ENCODE measurements at places on chromosomes 13 and 19.

DNA sequence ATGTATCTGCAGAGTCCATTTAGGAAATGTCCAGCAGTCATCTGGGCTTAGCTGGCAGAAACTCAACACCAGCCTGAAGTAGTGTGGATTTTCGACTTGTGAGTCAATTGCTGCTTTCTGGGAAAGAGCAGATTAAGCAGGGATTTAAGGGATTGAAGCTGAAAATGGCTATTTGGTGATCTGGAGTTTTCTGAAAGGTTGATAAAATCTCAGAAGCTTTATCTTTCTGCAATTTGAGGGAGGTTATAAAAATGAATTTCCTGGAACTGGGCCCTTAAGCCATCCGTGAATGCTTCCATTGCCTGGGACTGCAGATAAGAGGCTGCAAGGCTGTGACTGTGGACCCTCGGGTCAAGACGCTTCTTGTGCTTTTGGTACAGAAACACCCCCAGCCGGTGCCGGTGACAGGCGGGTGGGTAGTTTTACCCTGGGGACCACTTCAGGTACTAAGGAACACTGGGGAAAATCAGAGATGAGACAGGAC, 61.5 kb downstream of the COL4A1 start:
- no peak for DNase-seq

DNA sequence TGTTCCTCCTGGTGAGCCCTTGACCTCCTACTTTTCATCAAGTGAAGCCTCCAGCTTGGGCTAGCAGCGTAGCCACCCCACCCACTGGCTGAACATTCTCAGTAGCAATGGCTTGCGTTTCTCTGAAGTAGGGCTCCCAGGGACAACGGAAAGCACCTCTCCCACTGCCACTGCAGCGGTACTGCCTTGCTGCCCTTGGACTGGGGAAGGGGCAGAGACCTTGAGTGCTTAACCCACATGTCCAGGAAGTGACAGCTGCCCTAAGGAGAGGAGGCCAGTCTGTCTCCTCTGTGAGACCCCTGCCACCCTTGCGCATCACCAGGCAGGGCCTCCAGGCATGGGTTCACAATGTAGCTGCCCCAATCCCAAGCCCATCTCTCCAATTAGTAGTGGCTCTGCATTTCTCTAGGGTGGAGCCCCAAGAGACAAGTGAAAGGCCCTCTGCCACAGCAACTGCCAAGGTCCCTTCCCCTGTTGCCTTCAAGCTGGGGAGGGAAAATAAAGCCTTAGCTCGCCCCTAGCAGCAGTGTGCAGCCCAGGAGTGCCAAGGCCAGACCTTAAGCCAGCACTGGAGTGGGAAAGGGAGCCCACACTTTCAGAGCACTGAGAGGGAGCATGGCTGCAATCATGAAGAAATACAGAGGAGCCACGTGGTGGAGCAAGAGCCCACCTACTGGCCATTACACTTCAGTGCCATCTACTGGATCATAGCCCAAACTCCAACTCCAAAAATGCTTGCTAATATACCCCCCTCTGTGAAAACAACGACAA, 175.9 kb upstream of the TRPC4 start:
- DNase-seq, result no peak

DNA sequence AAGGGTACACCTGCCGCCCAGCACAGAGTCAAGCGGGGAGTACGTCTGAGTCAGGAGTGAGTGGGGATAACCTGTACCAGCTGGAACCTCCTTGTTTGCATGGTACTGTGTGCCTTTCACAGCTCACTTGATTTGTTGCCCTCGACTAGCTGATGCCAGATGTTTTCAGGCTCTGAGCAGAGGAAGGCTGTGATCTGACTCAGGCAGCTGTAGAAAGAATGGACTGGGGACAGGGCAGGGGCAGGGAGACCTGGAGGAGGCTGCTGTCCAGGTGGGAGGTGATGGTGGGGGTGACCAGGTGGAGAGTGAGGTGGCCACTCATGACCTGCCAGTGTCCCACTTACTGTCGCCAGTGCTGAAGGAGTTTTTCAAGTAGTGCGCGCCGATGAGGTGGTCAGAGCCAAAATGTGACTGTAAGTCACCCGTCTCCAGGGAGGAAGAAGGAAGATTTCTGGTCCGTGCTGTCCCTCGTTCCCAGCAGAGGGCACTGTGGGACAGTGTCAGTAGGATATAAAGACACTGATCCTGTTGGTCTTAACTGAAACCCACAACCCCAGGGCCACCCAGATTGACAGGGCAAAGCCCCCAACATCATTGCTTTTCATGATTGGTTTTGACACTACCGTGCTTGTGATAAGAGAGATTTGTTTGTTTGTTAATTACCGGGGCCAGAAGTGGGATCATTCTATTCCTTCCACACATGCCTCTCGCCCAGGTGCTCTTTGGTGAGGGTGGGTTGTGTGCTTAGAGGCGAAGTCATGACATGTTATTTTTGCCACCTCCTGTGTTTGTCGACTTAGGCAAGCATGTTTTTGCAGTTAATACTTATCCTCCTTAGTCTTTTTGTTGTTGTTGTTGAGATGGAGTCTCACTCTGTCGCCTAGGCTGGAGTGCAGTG, 128.4 kb downstream of the DPF1 start:
- peak; percentile 6 for DNase-seq

DNA sequence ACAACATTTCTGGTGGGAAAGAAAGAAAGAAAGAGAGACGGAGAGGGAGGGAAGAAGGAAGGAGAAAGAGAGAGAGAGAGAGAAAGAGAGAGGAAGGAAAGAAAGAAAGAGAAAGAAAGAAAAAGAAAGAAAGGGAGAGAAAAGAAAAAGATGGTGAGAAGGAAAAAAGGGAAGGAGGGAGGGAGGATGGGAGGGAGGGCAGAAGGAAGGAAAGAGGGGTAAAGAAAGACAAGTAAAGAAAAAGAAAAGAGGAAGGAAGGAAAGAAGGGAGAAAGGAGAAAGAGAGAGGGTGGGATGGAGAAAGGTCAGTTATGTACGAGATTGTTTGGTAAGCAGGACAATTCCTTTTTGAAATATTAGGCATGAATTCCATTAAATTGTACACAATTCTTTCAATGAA, 145.3 kb downstream of the SPRY2 start:
- no peak for DNase-seq

DNA sequence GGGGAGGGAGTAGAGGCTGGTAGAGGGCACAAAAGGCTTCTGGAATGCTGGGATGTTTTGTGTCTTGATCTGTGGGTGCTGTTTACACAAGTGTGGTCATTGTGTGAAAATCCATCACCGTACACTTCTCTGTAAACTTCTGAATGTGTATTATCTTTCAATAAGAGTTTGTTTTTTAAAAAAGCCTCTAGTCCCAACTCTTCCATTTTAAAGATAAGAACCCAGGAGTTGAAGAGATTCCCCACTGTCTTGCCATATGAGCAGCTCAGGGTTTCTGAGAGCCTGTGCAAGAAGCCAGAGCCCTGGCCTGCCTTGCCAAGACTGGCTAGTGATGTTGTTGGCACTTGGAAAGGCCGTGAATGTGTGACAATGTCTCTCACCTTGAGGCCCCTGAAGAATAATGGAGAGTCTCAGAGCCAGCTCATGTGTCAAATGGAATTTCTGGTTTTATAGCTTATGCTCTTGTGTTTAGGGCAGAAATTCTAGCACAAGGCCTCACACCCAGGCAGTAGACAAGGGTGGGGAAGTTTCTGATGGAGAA, 57.5 kb upstream of the NPAS1 start:
- no peak for DNase-seq

GRCh38 chr19:40216013-40216776, 2.0 kb downstream of the TTC9B start:
- DNase-seq, result no peak

DNA sequence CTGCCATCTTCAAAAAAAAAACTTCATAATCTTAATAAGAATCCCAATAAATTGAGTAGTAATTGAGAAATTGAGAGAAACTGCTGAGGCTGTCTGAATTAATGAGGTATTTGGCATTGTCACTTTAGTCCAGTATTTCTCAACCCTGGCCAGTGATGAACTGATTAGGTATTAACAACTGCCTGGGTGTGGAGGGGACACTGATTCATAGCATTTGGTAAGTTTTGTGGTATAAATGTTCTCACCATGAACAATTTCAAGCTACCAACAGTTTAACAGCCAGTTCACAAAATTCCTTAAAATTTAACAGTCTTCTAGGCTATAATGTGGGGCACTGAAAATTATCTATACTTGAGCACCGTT, 18.3 kb downstream of the GPC6 start:
- no peak for DNase-seq

DNA sequence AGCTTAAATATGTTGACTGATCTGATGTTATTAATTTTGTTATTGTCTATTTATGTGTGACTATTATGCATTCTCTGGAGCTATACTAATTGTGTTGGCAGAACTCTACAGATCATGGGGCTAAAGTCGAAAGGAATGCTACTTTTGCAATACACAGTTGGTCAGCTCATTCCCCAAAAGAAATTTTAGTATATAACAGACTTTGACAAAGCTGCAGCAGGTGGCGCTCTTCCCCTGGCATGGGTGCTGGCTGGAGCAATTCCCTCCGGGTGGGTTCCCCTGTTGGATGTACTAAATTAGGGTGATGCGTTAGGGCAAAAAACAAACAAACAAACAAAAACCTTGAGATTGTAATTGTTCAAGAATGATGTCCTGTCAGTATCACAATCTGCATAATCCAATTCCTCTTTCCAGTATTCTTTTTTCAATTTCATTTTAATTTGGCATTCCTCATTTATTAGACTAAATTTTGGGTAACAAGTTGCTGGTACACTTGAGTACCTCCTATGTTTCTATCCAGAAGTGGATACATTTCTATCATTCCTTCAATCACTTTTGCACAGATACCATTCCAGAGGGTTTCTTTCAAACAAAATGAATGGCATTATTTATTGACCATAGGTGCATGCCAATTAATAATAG, 322.8 kb upstream of the EDNRB start:
- no peak for DNase-seq

GRCh38 chr13:20415694-20416107, 110.0 kb downstream of the CRYL1 start:
- no peak for DNase-seq

GRCh38 chr13:39051157-39051556, 12.9 kb downstream of the NHLRC3 start:
- no peak for DNase-seq

- DNase-seq, result no peak
Measured at GRCh38 chr13:41960211-41960636, 685 bp downstream of the VWA8 start.

GRCh38 chr19:9847087-9847671, 12.1 kb downstream of the PIN1 start:
- DNase-seq, result peak; percentile 80

- no peak for DNase-seq
Measured at GRCh38 chr19:50803633-50804419, 13.6 kb downstream of the ACP4 start.

DNA sequence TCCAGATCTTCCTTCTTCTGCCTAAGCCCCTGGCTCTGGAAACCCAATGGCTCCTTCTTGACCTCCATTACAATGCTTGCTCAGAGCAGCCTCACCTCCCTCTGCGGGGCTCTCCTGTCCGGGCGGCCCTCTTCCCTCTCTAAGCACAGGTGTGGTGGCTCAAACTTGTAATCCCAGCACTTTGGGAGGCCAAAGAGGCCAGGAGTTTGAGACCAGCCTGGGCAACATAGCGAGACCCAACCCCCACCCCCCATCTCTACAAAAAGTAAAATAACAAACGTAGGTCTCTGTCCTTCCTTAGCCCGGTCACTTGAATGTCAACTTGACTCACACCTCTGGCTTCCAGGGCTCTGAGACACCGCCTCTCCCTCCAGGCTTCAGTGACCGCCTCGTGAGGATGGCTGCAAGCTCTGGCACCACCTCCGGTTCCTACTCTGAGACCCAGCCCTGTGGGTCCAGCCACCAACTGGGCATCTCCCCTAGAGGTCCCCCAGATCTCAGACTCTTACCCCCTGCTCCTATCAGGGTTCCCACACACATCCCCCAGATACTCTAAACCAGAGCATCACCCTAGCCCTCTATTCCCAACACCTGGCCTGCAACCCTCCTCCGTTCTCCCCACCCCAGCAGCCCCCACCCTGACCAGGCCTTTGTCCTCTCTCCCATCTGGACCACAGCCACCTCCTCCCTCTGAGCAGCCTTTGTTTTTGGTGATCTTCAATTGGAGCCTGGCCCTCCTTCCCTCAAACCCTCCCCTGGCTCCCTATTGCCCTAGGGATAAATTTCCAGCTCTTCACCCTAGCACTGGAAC, 4.7 kb upstream of the TLE2 start:
- DNase-seq, result no peak

DNA sequence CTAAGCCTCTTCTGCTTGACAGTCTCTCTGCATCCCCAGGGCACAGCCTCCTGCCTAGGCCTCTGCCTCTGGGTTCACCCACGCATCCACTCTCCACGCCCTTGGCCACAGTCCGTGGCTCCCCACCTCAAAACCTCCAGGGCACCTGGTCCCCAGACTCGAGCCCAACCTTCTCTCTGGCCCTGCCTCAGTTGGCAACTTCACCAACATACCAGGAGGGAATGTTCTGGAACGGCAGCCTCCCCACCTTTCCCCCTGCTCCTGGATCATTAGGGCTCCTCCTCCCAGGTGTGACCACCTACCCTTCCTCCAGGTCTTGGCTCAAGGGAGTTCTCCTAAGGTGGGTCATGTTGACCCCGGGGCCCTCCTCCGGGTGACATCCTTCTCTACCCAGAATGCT, 69.1 kb downstream of the SOX1 start:
- no peak for DNase-seq

DNA sequence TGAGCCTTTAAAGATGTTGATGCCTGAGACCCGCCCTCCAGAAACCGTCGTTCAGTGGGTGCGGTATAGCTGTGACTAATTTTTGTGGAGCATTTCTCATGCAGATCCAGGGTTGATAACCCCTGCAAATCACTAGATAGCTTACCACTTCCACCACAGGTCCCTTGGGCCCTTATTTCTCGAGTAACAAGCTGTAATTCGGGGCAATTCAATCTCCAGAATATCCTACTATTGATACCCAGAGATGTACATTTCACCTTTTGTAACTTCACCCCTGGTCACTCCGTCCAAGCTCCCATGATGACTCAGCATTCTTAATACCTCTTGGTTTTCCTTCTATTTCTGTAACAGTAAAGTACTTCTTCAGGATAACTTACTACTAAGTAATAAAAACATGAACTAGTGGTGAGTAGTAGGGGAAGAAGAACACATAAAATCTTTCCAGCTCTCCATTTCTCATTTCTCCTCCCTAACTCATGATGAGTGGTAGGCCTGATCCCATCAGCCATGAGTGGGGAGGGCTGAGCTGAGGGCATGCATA, 71.9 kb upstream of the UBL3 start:
- DNase-seq, result no peak

DNA sequence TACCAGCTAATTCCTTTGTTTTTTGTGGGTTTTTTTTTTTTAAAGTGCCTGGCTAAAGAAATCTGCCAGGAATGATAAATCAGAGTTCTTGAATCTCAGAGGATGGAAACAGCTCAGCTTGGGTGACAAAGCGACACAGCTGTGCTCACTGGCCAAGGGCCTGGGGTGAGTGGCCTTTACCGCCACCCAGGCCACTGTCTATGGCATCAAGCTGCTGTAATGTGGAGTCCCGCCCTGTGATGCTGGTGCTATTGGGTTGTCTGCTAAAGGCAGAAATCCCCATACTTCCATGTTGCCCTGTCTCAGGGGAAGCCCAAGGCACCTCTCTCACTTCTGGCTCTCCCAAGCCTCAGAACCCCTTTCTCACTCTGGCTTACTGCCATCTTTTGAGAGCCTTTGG, 82.6 kb upstream of the FARP1 start:
- no peak for DNase-seq

- DNase-seq, result no peak
Measured at GRCh38 chr13:21526707-21527540, 67.8 kb upstream of the ZDHHC20 start.

- no peak for DNase-seq
Measured at GRCh38 chr19:39401070-39401548, 5.5 kb upstream of the ZFP36 start.
